ENCODE measurements at places on chromosomes 1 and 21.

DNA sequence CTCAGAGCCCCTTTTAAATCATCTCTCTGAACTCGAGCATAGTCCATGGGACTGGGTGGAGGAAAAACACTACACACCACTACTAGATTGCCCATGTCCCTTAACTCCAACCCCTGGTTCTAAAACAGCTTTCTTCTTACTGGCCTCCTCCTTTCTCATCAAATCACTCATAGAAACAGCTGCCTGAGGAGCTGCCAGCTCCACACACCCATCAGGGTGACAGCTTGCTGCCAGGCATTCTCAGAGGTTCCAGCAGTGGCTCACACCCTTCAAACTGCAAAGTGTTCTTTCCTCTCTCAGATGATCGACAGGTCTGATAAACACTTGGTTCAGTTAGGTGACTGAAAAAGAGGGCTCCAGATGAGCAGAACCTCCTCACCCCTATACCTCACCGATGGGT is 543.0 kb upstream of the PLXNA2 start:
- no peak for DNase-seq

GRCh38 chr1:210905944-210906453 is 227.9 kb downstream of the KCNH1 start:
- no peak for DNase-seq

DNA sequence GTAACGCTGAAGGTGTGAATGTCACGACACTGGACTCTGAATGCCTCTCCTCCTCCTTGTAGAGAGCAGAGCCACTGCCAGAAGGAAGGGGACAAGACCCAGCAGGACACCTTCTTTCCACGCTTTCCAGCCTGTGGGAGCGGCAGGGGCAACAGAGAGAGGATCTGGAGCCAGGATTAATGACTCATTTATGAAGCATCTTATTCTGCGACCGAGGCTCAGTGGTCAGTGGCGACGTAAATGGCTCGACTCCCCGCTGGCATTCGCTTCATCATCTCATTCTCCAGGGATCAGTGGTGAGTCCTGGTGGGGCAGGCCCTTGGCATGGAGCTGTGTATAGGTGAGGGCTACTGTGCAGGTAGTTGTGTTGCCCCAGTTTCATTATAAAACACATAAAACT is 4.6 kb downstream of the SLC37A1 start:
- DNase-seq, result no peak

DNA sequence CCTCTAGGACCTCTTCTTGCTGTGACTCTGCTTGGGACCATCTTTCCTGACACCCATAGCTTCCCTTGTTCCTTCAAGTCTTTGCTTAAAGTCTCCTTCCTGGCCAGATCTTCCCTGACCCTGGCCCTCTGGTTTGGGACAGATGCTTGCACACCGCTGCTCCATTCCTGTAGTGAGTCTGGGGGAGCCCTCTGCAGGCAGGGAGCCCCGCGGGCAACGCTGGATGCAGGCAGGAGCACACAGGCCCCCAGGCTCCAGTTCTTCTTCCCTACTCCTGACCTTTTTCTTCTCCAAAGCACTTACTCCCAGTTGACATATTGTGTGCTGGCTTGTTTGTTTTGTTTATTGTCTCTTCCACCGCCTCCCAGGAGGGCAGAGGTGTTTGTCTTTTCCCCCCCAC is 413.4 kb downstream of the CAMTA1 start:
- no peak for DNase-seq

- DNase-seq, result no peak
Observed at GRCh38 chr1:70008660-70009059, 196.7 kb downstream of the LRRC40 start.

DNA sequence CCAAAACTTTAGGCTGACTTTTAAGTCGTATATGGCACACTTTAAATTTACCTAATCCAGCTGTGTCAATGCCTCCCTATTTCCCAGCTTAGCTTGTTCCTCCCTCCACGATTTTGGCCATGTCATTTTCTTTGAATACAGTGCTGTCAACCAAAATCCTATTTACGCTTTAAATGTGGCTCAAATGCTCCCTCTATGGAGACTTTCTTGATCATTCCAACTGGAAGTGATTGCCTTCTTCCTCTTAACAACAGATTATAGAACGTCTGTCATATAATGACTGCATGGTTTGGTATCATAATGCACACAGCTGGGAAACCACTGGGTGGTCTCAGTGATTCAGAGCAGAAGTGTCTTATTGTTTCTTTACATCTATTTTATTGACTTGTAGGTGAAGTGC is 18.9 kb upstream of the BATF3 start:
- DNase-seq, result no peak

DNA sequence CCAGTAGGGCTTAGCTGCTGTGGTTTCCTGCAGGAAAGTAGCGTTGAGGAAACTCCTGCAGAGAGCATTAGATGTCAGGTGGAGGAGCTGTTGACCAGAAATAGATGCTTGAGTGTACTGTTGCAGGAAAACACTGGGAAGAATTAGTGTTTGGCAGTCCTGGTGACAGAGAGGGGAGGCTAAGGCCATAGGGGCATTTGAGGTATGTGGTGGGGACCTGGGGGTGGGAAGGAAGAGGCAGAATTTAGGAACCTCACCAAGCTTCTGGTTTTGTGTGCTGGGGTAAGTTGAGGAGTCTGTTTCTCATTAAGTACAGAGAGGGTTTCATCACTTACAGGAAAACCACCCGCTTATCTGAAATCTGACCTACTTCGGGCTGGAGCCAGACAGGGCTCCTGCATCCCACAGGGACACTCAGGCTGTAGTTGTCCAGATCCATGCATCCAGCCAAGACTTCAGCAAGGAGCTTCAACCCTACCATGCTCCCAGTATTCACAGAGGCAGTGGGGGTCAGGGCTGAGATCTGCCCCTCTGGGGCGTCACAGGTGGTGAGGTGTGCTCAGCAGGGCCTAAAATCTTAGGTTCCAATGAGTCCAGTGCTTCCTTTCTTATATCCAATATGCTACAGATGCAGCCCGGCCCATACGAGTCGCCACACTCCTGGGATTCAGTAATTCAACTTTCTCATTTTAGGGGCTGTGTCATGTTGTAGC is 15.1 kb downstream of the SH2D2A start:
- DNase-seq, result no peak

DNA sequence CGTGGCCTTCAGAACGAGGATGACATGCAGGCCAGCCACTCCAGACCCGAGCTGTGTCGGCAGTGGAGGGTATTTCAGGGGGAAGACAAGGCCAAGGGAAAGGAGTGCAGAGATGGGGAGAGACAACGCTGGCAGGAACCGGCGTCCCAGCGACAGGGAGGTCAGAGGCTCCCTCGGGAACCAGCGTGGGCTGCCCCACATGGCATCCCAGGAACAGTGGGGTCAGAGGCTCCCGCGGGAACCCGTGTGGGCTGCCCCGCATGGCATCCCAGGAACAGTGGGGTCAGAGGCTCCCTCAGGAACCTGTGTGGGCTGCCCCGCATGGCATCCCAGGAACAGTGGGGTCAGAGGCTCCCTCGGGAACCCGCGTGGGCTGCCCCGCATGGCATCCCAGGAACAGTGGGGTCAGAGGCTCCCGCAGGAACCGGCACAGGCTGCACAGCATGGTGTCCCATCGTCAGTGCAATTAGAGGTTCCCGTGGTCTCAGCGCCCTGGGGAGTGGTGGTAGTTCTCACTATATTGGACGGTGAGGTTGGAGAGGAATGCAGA is 43.0 kb downstream of the SLC19A1 start:
- no peak for DNase-seq

DNA sequence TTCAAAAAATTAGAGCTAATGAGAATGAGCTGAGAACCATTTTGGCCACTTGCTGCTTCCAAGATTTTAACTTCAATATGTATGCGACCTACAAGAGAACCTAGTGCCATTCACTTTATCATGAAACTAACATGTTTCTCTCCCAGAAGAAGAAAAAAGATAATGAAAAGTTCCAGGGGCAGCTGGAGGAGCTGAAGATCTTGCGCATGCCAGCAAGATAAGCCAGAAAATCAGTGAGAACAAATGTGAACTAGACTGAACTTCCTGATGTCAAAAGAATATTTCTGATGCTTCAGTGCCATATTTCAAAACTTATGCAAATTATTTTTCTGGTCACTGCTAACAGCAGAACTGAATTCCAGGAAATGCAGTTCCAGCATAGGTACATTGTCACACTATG is 1265.1 kb downstream of the BRINP3 start:
- no peak for DNase-seq

DNA sequence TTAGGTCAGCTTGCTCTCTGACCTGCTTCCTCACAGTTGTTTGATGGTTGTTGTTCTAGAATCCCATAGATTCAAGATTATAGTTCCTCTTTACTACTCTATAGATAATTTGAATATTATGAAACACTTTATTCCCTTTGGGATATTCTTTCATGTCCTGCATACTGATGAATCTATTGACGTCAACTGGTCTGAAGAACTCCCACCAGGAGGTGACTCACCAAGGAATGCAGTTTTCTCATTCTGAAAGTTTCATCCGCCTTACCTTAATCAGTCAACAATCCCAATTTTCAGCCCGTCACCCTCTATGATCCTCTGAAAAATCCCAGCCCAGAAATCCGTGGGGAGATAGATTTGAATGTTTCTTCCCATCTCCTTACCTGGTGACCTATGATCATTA is 834.1 kb upstream of the PRMT6 start:
- no peak for DNase-seq

DNA sequence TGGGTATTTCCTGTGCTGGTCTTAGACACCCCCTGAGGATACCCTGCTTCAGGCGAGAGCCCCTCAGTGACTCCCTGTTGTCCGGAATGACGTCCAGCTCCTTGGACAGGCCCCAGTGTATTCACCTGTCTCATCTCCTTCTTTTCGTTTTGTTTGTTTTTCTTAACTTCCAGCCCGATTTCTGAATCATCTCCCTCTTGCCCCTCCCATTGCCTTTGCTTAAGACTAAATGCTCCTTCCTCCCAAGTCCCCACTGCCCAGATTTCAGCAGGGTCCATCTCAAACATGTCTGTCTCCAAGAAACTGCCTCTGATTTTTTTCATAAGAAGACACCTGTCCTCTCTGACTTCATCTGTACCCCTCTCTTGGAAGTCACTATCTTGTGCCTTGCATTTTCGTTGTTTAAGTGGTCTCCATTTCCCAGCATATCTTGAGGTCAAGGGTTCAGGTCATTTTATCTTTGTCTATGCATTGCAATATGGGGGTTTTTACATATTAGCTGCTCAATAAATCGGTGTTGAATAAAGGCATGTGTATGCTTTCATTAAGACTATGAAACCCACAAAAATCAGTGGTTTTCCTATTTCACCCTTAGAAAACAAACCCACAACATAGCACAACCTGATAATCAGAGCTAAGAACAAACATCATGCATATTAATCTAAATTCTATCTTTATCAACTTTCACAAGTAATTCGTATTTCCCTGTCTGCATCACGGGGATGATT is 58.4 kb upstream of the LGALS8 start:
- DNase-seq, result no peak

DNA sequence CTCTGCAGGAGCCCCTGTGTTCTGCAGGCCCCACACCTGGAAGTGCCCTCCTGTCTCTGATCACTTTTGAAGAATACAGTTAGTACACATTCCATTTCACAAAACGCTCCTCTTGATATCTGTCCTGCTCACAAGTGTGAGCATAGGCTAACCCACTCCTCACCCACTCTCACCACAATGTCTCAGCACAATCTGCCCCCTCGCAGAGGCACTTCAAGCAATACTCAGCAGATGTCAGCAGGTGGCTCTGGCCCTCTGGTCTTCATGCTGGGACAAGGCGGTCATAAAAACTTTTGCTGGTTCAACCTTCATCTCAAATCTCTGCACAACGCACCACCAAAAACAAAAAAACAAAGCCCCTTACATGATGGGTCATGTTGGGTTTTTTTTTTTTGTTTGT is 671.2 kb downstream of the MATN1 start:
- DNase-seq, result no peak

DNA sequence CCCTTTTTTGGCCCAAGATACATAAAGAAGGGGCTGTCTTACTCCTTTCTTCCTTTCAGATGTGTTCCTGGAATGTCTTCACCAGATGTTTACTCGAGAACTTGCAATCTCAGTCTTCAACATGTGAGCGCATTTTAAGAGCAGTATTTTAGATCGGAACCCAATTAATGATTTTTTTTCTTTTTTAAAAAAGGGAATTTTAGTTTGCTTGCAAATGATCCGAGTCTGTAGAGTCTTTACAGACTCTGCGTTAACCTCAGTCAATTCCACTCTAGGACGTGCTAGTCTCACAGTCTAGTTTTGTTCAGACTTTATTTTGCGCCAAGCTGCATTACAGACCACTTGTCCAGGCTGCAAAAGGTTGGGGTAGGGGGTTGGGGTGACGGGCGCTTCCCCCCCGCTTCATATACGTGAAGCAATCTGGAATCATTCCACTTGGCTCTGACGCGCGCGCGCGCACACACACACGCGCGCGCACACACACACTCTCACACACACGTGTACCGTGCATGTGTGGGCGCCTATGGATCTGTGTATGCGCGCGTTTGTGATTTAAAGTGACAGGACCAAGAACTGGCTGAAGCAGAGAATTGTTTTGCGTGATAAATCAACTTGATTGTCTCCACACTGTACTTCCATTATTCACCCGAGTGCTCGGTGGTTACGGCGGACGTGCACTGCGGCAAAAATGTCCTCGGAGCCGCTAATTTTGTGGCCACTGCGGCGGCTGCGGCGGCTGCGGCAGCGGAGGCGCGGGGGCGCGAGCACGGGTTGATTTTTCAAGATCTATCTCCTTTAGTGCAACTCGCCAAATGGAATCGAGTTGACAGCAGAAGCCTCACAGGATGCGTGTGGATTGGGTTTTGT is 25.6 kb upstream of the NFIA start:
- no peak for DNase-seq

DNA sequence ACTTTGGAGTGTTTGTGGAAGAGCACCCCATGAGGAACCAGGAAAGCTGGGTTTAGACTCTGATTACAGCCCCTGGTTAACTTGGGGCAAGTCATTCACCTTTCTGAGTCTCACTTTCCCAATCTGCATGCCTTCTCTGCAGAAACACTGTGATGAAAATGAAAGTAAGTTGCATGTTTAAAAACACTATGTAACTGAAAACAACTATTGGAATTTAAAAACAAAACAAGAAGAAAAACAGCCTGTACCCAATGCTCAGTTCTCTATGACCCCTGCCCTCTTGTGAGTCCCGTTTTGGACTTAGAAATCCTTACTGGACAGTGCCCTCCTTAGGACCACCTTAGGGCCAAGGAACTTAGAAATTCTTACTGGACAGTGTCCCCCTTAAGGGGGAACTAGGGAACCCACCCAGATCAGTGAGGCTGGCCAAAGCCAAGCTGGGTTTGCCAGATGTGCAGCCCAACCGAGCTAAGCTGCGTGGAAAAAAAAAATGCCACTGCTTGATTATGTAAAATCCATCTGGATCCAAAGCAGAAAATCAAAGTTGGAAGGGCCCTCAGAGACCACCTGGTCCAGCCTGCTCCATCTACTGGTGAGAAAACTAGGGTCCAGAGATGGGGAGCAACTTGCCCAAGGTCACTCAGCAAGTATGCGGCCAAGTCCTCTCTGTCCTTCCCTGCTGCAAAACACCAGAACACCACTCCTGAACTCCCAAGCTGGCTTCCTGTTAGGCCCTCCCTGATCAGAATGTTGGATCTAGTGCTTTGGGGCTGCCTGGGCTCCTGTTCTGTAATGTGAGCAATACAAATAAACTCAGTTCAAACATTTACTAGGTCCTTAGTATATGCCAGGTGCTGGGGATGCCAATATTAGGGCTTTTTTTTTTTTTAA is 77.7 kb downstream of the MRPL37 start:
- DNase-seq, result no peak

GRCh38 chr1:30641572-30642353 is 81.6 kb downstream of the MATN1 start:
- no peak for DNase-seq

Data from left renal pelvis (tissue), 4 donors.